Right ventricle myocardium inferior (tissue), 1 donor: ENCODE measurements at places on chromosomes 4 and X. TPM values are rescaled to one million over a fixed set of nuclear protein-coding genes. Genes with fewer than 3 reads are reported as not detected.

- no peak for DNase-seq
These were observed 170.8 kb downstream of the STK32B start for GRCh38 chr4:5222047-5222446.

DNA sequence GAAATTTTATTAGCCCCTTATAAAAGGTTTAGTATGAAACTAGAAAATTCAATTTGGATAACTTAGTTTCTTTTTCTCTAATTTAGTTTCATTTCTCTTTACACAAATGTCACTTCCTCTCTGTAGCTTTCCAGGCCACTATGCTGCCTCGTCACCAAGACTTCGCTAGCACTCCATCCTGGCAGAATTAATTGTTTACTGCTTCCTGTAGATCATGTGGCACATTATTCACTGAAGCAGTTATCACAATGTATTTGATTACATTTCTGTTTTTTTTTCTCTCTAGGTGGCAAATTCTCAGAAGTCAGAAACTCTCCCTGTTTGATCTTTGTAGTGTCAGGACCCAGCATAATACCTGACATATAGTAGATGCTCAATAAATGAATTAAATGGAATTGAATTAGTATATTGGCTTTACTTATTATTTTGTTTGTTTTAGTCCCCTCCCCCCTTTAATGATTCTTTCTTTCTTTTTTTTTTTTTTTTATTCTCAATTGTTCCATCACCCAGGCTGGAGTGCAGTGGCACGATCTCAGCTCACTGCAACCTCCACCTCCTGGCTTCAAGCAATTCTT lies 9.3 kb upstream of the SAT1 start:
- no peak for DNase-seq

DNA sequence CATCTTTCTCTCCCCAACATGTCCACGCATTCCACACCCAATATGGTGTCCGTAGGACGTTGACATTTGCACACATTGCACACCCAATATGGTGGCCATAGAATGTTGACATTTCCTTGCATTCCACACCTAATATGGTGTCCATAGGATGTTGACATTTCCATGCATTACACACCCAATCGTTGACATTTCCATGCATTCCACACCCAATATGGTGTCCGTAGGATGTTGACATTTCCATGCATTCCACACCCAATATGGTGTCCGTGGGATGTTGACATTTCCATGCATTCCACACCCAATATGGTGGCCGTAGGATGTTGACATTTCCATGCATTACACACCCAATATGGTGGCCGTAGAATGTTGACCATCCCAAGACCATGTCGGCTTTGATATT lies 88.4 kb upstream of the SHOX start:
- DNase-seq, result no peak

Gene PPARGC1A
- 77.5 TPM for total RNA-seq

Gene GLRB
- total RNA-seq, result 9.9 TPM

Gene PAGE2B
- total RNA-seq, result not detected
